ENCODE measurements at places on chromosomes 5 and 9.

DNA sequence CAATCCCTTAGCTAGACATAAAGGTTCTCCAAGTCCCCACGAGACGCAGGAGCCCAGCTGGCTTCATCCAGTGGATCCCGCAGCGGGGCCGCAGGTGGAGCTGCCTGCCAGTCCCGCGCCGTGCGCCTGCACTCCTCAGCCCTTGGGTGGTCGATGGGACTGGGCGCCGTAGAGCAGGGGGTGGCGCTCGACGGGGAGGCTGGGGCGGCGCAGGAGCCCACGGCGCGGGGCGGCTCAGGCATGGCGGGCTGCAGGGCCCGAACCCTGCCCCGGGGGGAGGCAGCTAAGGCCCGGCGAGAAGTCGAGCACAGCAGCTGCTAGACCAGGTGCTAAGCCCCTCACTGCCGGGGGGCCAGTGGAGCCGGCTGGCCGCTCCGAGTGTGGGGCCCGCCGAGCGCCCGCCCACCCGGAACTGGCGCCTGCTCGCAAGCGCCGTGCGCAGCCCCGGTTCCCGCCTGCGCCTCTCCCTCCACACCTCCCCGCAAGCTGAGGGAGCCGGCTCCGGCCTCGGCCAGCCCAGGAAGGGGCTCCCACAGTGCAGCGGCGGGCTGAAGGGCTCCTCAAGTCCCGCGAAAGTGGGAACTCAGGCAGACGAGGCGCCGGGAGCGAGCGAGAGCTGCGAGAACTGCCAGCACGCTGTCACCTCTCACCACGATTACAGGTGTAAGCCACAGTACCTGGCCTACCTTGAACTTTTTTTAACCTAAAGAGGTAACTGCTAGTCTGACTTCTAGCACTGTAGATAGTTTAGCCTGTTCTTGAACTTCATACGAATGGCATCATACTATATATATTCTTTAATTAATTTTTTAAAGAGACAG, 35.5 kb downstream of the PTGS1 start:
- DNase-seq, result no peak

DNA sequence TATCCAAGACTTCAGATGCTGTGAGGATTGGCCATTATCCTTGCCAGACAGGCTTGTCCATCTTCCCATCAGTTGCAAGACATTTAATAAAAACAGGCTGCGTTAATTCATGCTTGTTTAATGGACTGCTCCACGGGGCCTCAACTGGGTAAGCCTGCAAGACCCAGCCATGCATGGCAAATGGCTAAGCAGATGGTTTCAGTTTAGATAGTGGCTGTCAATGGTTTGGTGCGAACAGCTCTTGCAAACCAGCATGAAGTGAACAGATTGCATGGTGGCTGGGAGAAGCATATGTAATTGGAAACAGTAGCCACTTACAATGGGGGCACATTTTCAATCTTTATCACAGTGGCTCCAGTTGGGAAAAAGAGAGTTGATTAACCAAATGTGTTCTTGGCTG, 628.2 kb upstream of the KLF4 start:
- no peak for DNase-seq

DNA sequence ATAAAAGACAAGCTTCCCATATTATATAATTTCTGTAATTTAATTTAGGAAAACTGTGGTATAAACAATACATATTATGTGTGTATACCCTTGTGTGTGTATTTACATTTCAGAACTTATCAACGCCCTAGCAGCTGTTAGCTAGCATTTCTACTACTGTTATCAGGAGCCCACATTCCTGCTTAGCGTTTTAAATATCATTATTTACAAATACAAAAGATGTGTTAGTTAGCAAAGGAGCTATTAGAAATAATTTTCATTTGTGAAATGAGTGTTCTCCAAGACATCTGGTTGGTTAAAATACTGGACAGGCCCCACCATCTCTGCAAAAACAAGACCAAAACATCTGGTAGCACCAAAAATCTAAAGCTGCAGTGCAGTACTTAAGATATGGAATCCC, 48.0 kb downstream of the EPB41L4A start:
- no peak for DNase-seq

GRCh38 chr9:127050152-127050551, 72.3 kb downstream of the ANGPTL2 start:
- DNase-seq, result no peak

DNA sequence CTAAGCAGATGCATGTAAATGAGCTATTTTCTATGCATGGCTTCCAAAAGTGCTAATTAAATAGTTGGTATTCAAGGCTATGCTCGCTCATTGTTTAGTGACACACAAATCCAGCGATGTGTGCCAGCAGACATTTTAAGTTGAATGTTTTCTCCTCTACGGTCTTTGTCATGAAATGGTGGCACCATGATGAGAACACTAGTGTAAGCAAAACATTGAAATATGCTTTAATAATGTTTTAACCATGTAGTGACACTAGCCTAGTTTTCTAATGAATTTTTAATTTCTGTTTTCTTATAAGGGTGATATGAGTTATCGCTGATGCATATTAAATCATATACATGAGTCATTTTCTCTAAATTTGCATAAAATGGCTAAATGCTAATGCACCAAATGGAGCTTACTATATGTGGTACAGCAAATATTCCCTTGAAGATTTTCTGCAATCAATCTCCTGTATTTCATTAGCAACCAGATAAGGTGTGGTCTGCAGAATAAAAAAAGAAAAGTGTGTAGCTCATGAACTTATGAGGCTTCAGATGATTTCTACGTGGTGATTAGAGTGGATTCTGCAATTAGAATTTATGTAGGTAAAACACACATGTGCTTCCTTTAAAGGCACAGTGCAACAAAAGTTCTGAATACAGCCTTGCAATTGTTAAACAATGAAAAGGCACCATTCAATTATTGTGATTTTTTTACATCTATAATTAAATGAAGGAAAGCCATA, 226.6 kb downstream of the MEF2C start:
- no peak for DNase-seq

- DNase-seq, result no peak
Measured at GRCh38 chr9:114416906-114417305, 29.1 kb upstream of the AKNA start.

- no peak for DNase-seq
Measured at GRCh38 chr5:91281401-91281800, 101.7 kb downstream of the ARRDC3 start.

- no peak for DNase-seq
Measured at GRCh38 chr9:132185073-132186009, 23.5 kb downstream of the NTNG2 start.

DNA sequence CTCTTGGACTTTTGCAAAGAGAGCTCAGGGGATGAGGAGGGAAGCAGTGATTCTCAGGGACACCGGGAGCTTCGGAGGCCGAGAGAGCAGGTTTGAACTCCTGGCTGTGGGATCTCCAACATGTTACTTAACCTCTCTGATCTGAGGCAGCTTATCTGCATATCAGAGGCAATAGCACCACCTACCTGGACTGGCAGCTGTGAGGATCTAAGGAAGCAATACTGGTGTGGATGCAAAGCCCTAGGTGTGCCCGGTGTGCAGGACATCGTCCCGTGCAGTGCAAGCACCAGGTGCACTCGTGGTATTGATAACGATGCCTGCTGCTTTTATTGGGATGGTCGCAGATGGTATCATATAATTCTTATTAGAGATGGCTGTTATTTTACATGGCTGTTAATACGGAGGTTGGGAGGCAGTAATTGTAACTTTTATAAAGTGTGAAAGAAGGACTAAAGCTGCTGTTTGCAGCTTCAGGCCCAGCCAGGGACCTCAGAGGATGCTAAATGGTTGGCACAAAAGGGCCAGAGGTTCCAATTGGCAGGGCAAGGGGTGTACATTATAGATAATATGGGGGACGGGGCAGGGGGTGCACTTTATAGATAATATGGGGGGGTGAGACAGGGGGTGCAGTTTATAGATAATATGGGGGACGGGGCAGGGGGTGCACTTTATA, 14.9 kb downstream of the COL5A1 start:
- DNase-seq, result no peak

DNA sequence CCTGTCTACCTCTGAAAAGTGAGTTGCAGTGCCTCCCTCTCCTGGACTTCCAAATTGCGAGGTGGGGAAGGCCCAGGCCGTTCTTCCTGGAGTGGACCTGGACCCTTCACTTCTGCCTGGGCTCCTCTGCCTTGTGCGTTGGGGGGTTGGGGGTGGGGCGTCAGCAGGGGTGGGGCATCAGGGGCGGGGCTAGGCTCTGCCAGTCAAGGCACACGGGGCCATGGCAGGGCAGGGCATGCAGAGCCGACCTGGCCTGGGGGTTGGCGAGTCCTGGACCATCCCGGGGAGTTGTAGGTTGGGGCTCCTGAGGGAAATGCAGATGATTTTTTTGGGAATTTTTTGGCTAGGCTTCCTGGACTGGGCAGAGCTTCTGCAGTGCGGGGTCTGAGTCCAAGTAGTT, 87.1 kb downstream of the EHMT1 start:
- DNase-seq, result no peak

DNA sequence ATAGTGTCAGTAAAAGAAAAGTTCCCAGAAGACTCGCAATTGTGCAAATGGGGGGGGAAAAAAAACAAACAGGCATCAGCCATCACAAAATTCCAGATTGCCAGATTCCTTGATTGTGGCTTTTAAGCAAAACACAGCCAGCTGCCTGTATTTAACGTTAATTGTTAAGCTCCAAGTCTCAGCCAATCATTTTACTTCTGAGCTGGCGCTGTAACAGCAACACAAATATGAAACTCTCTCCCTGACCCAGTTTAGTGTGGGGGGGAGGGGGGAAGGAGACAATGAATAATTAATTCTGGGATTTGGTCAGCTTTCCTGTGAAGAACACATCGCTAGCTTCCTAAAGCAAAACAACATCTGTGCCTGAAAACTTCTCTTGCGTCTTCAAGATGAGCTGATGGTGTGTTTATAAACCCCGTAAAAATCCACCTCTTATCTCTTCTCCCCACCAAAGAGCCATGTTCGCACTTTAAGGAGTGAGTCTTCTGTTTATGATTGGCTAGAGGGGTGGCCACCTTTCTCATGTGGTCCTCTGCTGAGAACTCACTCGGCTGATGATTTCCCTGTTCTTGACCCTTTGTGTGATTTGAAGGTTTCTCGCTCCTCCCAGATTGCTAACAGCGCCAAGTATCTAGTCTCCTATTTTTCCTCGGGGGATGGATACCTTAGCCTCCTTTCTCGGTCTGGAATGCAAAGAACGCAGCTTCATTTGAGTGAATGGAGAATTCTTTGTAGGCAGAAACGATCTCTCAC, 160.2 kb upstream of the DAPK1 start:
- no peak for DNase-seq

GRCh38 chr5:171562822-171563221, 143.4 kb downstream of the FGF18 start:
- DNase-seq, result no peak

- no peak for DNase-seq
Measured at GRCh38 chr5:154612666-154613065, 134.6 kb upstream of the HAND1 start.

DNA sequence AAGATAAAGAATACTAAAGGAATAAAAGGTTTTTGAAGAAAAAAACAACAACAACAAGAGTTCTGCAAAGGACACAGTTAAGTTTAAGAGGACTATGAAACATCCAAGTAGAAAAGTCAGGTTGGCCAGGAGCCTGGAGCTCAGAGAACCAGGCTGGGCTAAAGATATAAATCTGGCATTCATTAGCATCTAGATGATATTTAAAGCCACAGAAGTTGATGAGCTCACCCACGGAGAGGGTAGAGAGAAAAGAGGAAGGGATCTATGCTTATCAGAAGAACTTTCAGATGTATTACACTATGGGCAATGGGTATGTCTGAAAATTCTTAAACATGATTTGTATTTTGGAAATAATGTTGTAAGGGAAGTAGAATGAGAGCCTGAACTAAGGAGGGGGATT, 9.9 kb downstream of the MIER3 start:
- no peak for DNase-seq

DNA sequence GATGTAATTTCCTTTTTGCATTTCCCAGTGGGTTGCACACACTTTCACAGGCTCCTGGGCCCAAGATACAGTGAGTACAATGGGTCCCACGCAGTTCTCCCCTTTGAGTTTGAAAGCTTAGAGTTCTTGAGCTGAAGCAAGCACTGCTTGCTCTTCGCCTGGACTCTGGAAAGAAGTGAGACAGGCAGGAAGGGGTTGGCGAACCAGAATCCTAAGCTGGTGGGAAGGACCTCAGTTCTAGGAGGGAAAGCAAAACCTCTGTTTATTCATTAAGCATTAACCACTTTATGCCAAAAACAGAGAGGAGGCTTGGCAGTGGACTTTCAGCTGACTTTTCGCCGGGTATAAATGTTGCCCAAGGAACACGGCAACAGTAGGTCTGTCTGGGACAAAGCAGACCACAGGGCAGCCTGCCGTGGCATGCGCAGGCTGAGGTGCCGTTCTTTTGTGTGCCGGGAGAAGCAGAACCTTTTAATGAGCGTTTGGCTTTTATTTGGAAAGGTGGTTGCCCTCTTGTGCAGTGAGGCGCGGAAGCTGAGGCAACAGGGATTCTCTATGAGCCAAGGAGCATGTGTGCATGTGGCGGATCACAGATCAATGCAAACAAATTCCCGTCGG, 239.9 kb upstream of the PANK3 start:
- DNase-seq, result no peak

DNA sequence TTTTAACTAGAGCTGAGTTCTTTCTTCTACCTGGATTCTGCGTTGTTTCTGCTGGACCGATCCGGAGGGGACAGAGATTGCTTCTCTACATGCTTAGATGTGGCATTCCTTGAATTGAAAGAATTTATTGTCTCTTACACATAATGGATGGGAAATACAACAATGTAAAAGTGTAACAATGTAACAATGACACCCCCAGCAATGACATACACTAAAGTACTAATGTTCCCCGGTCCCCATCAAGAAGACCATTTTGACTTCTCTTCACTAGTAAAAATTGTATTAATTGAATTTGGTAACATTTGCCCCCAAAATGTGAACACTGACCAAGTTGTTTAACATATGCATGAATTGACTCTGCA, 760.2 kb downstream of the TAF11L14 start:
- no peak for DNase-seq

DNA sequence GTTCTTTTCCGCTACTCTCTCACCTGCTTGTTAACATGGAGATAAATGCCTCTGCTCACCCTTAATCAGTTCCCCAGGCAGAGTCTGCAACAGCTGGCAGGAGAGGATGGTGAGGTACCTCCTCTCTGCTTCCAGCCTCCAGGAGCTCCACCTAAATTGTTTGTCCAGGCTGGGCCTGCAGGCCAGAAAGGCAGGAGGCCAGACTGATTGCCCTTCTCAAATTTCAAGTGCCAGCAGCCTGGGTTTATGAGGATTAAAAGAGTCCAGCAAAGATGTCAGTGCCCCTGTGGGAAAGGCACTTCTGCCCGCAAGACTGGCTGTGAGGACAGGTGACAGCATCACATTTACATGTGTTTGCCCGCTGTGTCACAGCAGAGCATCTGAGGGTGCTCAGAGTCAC, 19.8 kb downstream of the CORO2A start:
- no peak for DNase-seq

DNA sequence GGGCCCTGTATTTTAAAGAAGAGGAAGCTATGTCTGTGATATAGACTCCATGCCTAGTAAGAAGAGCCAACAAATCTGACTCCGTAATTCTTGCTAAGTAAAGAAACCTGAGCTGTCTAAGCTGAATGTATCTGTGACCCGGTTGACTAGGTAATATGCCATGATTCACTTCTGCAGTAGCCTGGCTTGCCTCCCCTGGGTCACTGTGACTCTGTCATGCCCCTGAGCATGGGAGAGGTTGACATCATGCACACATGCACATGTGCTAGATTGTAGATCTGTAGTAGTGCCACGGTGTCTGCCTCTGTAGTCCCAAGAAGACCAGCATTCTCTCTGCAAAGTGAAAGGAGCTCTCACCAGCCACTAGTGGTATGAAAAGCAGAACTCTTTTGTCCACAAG, 9.1 kb downstream of the SLC22A5 start:
- no peak for DNase-seq

All from stimulated activated CD4-positive, alpha-beta T cell treated with anti-CD3 and anti-CD28 coated beads, Interleukin-1b, Interleukin-23, amount 100 ng/mL, for 1 hour (primary cell).